ENCODE measurements at places on chromosomes 3 and 15. TPM values are rescaled to one million over a fixed set of nuclear protein-coding genes. Genes with fewer than 3 reads are reported as not detected.
A peak's percentile ranks its signal among the peaks of the same experiment; 100 is the strongest.

AP3B2 gene
- 0.89 TPM for total RNA-seq

GRCh38 chr15:43251871-43252250 lies 14.9 kb downstream of the TGM5 start:
- DNase-seq, result no peak

DNA sequence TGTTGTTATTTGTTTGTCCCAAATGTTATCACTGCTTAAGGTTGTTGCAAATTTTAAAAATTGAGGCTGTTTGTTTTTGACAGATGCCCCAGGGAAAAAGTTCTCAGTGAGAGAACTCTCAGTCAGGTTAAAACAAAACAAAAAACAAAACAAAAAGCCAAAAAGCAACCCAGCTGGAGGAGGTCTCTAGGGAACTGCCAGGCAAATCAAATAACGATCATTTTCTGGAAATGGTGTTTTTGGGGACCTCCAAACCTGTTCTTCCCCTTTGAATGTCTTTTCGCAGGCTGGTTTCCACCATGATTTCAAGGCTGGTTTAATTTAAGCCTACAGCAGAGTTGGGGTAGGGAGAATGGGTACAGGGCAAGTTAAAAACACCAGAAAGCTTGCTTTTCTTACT lies 27.2 kb downstream of the SPINK8 start:
- DNase-seq, result no peak

GRCh38 chr3:100081311-100081710 lies 33.0 kb downstream of the FILIP1L start:
- DNase-seq, result no peak

DCLK3 gene
- total RNA-seq, result 1.1 TPM

DNA sequence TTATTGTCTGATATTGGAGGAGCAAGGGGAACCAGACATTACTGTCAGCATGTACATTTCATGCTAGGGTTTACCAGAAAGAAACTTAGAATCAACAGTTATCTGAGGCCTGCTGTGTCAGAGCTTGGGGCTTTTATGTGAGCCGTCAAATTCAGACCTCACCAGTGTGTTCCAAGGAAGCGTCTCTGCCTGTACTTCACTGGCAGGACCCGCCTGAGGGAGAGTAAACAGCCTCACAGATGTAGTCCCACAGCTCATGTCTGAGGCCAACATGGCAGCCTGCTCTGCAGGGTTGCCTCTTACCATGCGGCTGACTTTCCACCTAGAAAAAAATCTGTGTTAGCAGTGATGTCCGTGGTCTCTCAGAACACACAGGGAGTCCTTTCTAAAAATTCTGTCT lies 74.3 kb downstream of the GHSR start:
- no peak for DNase-seq

DNA sequence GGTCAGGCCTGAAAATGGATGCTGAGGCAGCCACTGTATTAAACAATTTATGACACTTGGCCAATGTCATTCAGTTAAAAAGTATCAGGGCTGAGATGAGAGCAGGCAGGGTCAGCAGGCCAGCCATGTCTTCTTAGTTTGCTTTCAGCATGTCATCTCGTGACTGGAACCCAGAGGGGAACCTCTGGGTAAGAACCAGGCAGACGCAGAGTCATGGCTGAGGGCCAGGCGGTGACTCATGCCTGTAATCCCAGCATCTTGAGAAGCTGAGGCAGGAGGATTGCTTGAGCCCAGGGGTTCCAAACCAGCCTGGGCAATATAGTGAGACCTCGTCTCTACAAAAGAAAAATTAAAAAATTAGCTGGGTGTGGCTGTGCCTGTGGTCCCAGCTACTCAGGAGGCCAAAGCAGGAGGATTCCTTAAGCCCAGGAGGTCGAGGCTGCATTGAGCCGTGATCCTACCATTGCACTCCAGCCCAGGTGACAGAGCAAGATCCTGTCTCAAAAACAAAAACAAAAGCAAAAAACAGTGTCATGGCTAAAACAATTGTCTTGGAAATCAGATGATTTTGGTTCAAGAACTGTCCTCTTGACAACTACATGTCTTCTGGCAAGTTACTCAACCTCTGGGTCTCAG lies 11.7 kb downstream of the BCL2L10 start:
- DNase-seq, result no peak

DNA sequence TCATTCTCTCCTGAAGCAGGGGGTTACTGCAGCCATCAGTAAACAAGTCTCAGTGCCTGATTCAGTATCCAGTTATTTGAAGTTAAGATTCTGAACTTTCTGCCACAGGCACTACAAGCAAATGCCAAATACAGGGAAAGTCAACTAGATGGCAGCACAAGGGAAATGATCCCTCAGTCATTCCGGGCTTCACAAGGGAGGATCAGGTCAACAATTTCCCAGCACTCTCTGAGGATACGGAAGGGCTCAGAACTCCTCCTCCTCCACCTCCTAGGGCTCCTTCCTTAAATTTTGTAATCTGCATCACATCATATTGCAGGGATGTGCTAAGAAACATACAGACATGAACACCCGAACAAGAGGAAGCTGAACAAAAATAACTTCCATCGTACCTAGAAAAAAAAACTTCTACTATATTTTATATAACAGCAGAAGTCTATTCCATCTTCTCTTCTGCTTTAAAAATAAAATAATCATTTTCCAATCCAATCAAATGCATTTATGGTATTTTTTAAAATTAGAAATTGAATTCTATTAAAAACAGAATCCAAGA lies 187.1 kb downstream of the FMN1 start:
- DNase-seq, result no peak

CASR gene
- not detected for total RNA-seq

PLA1A gene
- 0.20 TPM for total RNA-seq

DNA sequence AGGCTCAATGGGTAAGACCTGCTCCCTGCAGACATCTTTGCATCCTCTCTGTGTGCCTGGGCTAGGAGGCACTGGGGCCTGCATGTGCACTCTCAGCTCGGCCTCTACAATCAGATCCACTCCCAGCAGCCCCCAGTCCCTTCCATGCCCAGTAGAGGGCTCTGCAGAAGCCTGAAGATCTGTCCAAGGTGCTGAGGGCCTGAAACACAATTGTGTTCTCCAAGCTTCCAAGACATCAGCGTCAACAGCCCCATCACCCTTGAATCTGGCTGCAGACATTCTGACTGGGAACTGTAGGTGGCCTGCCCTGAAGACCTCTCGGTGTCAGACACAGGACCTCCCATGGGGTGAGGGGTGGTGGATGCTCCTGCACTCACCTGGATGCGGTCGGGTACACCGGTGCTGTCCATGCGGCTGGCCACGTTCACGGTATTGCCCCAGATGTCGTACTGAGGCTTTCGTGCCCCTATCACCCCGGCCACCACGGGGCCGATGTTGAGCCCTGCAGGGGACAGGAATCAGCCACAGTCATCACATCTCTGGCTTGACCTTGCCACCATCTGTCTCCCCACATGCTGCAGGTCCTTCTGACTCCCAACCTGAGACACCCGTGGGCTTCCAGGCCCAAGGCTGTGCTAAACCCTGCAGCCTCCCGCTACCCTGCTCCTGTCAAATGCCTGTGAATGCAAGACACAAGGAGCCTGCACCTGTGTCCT lies 84.7 kb downstream of the SEC22A start:
- peak; percentile 18 for DNase-seq
